ENCODE measurements at places on chromosomes 5 and 9.

- no peak for DNase-seq
Observed at GRCh38 chr9:4106081-4106759, 193.6 kb downstream of the GLIS3 start.

DNA sequence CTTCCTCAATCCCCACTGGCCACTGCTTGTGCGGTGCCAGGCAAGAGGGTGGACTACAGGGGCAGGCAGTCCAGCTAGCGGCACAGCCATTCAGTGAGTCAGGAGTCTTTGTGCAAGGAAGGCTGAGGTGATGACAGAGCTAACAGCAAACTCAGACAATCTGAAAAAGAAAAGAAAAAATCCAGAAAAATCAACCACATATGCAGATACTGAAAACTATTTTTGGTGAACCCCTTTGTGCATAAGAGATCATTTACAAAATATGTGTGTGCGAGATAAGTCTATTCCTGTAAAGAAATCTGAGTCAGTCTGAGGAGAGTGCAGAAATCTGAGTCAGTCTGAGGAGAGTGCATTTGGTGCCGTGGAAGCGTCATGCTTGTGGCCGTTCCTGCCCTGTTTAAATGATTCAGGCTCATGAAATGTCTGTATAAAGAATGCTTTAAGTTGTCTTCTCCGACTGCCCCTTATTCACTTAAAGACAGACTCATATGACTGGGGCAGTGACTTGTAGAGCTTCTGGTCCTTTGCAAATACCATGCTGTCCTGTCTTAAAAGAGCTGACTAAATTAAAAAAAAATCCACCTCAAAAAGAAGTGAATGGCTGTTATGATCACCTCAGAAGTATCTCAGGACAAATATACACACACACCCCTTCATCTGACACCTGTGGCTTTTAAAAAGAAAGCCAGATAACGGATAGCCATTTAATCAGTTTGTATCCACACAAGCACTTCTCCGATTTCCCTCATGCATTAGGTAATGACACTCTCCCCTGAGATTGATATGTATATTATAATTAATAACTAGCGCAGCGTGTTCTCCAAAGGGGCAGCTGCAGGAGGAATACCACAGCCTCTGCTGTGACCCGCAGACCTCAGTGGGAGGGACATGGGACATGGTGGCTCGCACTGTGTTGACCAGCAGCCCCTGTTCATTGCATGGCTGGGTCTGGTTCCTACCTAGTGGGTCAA lies 47.3 kb downstream of the TRIO start:
- DNase-seq, result no peak

DNA sequence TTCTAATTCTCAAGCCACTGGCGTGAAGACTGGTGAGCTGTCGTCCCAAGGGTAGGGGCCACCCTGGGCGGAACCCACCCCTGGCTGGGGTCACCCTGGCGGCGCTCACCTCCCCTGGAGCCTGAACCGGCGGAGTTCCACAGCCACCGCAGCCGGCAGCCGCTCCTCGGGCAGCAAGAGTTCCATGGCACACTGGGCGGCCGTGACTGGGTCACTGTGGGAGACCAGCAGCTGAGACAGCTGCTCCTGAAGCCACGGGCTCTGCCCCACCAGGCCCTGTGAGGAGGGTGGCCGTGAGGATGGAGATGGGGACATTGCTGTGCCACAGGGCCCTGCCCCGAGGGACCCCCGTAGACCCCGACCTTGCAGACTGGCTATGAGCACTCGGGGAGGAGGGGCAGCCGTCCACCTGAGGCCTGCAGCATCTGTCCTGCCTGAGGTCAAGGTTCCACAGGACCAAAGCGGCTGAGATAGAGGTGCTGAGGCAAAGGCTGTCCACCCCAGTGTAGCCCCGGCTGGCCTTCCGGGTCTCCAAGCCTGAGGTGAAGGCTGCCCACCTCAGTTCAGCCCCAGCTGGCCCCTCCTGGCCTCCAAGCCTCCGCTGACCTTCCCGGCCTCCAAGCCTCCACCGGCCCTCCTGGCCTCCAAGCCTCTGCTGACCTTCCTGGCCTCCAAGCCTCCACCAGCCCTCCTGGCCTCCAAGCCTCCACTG lies 50.6 kb upstream of the NRARP start:
- DNase-seq, result no peak

GRCh38 chr5:158414780-158415179 lies 555.8 kb upstream of the CLINT1 start:
- DNase-seq, result no peak

- no peak for DNase-seq
Observed at GRCh38 chr9:111752455-111752854, 42.3 kb downstream of the SHOC1 start.

- no peak for DNase-seq
Observed at GRCh38 chr5:180769821-180770220, 30.0 kb upstream of the OR2Y1 start.

GRCh38 chr9:70514273-70514672 lies 99.8 kb upstream of the KLF9 start:
- DNase-seq, result no peak

- no peak for DNase-seq
Observed at GRCh38 chr5:3678801-3679200, 83.2 kb downstream of the IRX1 start.

GRCh38 chr9:121599872-121600585 lies 51.4 kb upstream of the DAB2IP start:
- DNase-seq, result no peak

DNA sequence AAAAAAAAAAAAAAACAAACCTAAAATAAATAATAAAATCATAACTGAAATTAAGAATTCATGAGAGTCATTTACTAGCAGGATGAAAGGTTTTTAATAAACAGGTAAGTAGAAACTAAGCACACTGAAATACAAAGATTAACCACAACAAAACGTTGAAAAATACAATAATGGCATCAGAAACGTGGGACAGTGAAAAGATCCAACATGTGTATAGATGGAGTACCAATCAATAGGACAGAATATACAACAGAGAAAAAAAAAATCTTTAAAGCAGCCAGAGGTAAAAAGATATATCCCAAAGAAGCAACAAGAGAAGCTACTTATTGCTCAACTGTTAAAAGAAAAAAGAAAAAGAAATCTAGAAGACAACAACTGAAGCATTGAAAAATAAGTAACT lies 75.2 kb downstream of the RICTOR start:
- DNase-seq, result no peak

GRCh38 chr5:77642738-77643653 lies 4.5 kb upstream of the OTP start:
- DNase-seq, result no peak

DNA sequence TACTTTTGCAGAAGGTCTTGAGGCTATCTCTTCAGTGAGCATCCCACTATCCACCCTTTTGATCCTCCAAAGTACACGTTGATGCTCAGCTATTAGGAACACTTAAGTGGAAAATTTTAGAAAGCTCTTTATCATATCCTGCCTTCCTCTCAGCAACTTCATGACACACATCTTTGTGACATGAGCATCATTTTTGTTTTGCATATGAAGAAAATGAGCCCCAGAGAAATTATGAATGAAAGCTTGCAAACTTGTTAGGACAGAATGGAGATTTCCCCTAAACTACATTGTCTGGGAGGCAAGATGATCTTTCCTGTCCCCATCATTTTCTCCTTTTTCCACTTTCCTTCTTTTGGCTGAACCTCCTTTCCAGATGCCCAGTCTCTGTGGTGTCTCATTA lies 239.4 kb upstream of the PIK3R1 start:
- no peak for DNase-seq

GRCh38 chr5:126410623-126411022 lies 12.6 kb upstream of the GRAMD2B start:
- DNase-seq, result no peak

DNA sequence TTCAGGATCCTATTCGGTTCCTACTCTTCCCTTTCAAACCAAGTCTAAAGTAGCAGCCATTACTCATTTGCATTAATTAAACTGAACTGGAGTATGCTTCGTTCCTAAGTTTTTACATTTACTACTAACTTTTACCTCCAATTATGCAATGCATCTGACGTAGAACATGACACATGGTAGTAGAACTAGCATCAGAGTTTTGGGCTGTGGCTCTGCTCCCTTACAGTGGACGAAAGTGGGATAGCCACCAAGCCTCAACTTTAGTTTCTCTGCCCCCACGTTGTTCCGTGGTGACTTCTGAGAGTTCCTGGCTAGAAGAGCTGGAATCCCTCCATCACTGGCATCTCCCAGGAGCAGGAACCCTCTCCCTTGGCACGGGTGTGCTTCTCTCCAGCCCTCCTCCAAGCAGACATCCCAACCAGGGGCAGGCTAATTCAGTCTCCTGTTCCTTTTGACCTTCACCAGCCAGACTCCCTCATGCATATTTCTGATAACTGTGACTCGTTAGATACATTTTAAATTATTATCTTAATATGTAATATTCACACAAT lies 2.9 kb downstream of the IFNE start:
- DNase-seq, result no peak

DNA sequence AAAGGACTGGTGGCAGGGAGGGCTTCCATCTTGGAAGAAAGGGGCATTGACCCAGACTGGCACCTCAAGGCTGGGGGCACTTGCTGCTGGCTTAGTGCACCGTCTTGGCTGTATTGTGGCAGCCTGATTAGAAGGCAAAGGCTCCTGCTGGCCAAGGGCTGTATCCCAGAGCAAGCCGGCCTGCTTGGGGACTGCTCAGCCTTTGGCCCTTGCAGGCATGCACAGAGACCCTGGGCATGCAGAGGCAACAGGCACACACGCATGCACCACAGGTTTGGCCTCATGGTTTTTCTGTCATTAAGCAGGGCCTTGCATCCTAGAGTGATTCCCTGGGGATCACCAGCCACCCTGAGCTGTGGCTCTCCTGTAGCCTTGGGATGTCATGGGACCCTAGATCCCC lies 29.0 kb downstream of the PITX1 start:
- DNase-seq, result no peak

DNA sequence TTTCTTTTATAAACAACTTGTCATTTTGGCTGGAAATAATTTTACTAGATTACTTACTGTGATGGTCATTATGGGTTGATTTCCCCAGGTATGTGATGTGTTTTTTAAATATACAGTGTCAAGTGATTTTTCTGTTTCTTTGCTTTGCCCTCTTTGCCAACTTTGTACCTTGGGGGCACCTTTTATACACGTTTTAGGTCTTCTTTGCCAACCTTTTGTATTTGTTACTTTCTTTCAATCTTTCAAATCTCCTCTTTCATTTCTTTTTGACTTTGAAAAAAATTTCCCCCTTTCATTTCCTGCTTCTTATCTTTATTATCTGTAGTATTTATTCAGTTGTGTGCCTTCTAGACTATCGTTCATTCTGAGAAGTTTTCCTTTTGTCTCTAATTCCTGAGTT lies 65.4 kb upstream of the DHFR start:
- DNase-seq, result no peak

- DNase-seq, result no peak
Observed at GRCh38 chr5:90128551-90128950, 281.0 kb downstream of the CETN3 start.

- DNase-seq, result no peak
Observed at GRCh38 chr5:172345881-172346280, 62.3 kb upstream of the UBTD2 start.

DNA sequence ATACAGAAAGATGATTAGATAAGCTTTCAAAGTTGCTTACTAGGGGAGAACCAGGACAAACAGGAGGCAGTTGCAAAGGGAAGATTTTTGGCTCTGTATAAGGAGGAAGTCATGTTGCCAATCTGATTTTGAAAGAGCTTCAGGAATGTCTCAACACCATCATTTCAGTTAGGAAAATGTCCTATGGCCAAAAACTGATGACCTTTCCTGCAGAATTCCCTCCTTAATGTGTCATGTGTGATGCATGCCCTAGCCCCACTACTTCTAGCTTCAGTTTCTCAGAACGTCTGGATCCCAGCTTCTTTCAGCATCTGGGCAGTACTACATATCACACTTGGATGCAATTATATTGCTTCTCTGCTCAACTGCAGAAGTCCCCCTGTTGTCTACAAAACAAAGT lies 211.5 kb upstream of the NREP start:
- DNase-seq, result no peak

- no peak for DNase-seq
Observed at GRCh38 chr5:88734191-88734640, 148.8 kb downstream of the MEF2C start.

GRCh38 chr5:155080721-155081120 lies 67.2 kb downstream of the KIF4B start:
- DNase-seq, result no peak

GRCh38 chr5:132825033-132825833 lies 5.2 kb downstream of the SHROOM1 start:
- DNase-seq, result no peak

- no peak for DNase-seq
Observed at GRCh38 chr5:14217587-14217986, 74.4 kb downstream of the TRIO start.

GRCh38 chr5:170625221-170626165 lies 121.7 kb downstream of the KCNIP1 start:
- DNase-seq, result no peak

GRCh38 chr5:58983526-58984452 lies 400.9 kb downstream of the RAB3C start:
- DNase-seq, result no peak

DNA sequence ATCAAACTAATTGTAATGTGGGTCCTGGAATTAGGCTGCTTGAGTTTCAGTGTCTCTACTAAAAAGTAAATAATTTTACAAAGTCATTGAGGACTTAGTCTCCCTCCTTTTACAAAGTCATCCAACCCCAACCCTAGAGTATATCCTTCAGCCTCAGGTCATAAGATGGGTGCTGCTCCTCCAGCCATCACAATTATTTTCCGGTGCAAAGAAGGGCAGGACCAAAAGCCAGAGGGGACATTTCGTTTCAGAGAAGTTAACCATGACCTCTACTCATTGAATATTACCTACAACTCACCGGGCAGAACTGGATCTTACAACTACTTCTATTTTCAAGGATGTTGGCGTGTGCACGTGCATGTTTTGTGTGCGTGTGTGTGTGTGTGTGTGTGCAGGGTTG lies 60.5 kb upstream of the TNFSF8 start:
- no peak for DNase-seq

DNA sequence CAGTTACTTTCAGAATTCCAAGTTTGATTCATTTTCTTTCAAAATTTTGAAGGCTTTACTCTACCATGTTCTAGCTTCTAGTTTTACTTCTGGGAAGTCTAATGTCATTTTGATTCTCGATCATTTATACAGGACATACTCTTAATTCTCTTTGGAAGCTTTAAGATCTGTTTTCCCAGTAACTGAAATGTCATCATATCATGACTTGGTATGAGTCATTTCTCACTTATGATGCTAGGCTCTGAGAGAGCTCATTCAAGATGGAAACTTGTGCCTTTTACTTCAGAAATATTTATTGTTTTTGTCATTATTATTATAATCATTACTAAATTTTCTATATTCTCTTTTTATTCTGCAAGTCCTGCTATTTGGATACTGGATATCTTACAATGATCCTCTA lies 222.3 kb downstream of the PARP8 start:
- DNase-seq, result no peak
